ENCODE measurements at places on chromosomes 6 and 20. TPM values are rescaled to one million over a fixed set of nuclear protein-coding genes. Genes with fewer than 3 reads are reported as not detected.

DNA sequence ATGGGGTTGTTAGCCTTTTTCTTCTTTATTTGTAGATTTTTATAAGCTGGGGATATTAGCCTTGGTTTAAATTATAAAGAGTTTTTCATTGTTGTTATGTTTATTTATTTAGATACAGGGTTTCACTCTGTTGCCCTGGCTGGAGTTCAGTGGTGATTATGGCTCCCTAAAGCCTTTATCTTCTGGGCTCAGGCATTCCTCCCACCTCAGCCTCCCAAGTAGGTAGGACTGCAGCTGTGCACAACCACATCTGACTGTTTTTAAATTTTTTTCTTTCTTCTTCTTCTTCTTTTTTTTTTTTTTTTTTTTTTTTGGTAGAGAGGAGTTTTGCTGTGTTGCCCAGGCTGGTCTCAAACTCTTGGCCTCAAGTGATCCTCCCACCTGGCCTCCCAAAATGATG is 80.9 kb downstream of the UBE3D start:
- DNase-seq: no peak

GRCh38 chr20:49615401-49616153 is 47.6 kb upstream of the PTGIS start:
- DNase-seq: peak; percentile 59

The PXDC1 gene
- total RNA-seq: 8.1 TPM

DNA sequence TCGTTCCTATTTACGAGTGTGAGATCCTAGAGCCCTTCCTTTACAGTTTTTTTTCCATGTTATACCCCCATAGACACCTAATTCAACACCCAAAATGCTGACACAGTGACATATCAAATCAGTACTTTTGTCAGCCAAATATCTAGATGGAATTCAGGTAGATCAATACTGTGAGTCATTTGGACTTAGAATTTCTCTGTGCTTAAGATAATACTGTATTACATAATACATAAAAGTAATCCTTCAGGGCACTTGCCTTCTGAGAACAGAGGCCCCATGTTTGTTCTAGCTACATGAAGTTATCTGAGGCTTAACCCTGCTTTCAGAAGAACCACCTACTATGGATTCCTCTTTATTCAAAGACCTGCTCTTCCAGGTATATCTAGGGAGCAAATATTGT is 623.1 kb downstream of the PHF3 start:
- DNase-seq: no peak

DNA sequence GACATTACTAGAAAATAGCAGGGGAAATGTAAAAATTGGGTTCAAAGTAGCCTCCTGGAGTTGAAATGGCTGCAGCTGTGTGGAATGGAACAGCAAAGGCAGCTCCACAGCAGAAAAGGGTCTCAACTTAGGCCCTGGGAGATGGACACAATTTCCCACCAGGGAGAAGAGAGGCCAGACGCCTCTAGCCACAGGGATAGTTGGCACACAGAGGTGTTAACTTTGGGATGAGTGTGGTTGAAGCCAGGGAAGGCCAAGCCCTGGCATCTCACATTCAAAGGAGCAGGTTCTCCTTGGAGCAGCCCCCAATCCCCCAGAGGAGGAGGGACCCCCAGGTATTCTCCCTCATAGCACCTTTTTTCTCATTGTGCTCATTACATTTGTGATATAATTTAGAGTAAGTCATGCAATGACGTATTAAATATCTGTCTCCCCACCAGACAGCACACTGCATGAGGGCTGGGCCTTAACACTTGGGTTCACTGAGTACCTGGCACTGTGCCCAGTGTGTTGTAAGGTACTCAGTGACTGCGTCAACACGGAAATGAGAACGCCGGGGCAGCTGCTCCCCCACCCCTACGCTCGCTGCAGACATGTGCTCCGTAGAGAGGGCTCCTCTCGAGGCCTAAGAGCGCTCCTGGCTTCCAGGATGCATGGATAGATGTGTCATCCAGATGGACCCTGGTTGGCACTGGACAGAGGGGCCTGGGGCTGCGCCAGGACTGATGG is 76.0 kb upstream of the CD93 start:
- peak; percentile 65 for DNase-seq

The SGK2 gene
- 0.23 TPM for total RNA-seq

DNA sequence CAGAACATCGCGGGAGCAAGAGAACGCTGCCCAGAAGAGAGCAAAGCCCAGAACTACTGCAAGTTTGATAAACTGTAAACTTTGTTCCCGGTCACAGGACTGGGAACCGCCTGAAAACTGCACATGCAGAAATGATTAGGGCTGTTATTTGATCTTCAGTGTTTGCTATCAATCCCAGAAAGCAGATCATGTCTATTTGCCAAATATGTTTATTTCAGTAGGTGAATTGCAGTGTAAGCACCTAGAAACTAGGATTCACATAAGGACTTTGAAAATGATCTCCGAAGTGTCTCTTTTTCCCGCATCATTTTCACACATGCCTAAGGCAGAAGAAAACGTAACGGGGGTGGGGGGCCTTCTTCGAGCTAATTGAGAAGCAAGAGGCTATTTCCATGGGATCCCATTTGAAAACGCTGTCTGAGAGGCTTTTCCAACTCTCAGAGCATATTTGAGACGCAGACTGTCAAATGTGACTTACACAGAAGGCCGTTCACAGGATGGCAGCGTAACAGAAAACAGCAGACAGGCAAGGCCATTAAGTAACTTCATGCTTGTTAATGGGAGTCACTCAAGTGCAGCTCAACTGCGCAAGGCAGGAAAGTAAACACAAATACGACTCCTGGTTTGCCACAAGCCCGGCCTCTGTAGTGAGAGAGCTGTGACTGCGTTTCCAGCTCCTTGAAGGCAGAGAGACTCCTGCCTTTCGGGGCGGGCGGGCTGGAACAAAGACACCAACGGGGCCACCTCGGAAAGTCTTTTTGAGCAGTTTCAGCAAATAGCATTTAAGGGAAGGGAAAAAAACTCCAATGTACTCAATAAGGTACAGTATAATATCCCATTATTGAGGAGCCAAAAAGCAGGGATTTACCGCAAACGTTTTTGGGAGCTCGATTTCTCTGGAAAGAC is 144.7 kb upstream of the ZNF217 start:
- DNase-seq: peak; percentile 98

DNA sequence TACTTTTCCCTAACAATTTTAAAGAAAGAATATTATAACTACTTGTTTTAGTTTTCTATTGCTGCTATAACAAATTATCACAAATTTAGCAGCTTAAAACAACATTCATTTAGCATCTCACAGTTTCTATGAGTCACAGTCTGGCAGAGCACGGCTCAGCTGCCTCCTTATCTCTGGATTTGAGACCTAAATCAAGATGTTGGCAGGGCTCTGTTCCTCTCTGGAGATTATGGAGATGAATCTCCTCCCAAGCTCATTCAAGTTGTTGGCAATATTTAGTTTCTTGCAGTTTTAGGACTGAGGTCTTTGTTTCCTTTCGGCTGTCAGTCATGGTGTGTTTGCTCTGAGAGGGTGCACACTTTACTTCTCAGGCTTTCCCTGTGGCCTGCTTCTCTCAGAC is 1065.8 kb upstream of the EYS start:
- DNase-seq: no peak

GRCh38 chr20:52727740-52728456 is 244.3 kb upstream of the TSHZ2 start:
- DNase-seq: no peak

The ECT2L gene
- total RNA-seq: not detected

GRCh38 chr6:169165561-169166300 is 87.9 kb downstream of the THBS2 start:
- DNase-seq: no peak

- peak; percentile 35 for DNase-seq
Measured at GRCh38 chr6:147285087-147285855, 81.1 kb downstream of the STXBP5 start.

- DNase-seq: no peak
Measured at GRCh38 chr20:61173961-61174725, 77.9 kb upstream of the CDH4 start.

The TNF gene
- not detected for total RNA-seq

The EYA4 gene
- total RNA-seq: 36.8 TPM

DNA sequence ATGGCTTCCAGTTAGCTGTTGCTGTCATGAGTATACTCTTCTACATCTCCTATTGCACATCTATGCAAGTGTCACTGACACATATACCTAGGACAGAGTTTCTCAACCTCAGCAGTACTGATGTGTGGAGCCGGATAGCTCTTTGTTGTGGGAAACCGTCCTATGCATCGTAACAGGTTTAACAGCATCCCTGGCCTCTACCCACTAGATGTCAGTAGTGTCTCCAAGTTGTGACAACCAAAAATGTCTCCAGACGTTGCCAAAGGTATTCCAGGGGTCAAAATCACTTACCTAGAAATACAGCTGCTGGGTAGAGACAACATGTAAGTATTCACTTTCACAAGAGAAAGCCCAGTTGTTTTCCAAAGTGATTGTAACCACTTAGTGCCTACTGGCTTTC is 637.6 kb downstream of the RNF144B start:
- peak; percentile 34 for DNase-seq

GRCh38 chr6:41272591-41273240 is 13.8 kb downstream of the TREM1 start:
- DNase-seq: no peak

The TRIM15 gene
- total RNA-seq: 0.08 TPM

DNA sequence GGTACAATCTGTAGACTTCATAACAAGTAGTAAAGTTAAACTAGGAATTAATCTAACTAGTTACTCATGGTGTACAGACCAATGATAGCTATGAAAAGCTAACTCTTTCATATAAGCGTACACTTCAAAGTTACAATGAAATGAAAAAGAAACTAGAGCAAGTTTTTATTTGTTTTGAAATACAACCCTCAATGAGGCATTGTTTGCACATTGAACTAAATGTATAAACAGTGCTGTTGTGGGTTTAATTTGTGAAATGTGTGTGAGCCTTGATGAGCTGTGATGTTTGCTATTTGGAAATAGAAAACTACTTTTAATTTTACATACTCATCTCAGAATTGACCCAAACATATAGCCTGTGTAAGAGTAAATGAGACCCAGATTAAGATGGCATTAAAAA is 11.1 kb upstream of the EYA4 start:
- DNase-seq: no peak

- DNase-seq: no peak
Measured at GRCh38 chr20:28562510-28562898, 2695.0 kb upstream of the DEFB115 start.

DNA sequence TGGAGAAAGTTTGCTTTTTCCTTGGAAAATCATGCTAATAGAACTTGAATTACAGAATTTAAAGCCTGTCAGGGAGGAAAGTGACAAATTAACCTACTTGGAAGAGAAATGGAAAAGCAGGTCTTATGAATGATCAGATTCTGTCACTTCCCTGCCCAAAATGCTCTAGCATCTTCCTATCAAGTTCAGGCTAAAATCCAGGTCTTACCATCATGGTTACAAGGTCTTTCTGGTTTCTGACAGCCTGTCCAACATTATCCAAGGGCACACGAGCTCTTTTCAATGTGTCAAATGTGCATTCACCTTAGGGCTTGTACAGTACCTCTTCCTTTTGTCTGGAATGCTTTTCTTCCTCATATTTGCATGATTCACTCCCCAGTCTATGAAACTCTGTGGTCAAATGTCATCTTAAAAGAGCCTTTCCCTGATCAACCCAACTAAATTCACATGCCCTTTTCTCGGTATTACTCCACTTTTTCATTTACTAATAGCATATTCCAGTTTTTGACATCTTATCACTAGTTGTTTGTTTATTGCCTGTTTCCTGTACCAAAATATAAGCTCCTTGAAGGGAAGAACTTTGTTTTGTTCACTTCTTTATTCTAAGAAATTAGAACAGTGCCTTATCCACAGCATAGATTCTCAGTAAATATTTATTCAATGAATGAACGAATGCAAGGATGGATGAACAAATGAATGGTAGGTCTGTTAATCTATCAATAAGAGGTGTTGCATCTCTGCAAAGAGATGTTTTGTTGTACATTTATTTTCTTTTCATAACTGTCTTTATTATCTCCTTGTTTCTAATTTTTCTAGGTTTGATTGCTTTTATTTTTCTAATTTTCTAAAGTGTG is 139.5 kb downstream of the BCAS1 start:
- DNase-seq: no peak

DNA sequence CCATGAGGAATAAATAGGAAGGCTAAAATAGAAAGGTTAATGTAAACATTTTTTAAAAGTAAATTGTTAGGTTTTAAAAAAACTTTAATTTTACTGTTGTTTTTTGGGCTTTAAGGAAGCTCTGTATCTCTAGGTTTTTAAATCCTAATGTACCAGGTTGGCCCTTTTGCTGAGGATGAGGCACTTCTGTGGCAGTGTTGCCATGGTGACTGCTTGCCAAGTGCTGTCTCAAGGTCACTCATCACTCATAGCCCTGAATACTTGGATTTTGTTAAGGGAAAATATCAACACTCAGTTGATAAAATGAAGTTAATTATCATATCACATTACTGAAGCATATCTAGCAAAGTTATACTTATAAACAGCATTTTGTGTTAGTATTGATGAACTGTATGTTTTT is 50.2 kb downstream of the NCOA3 start:
- DNase-seq: no peak

GRCh38 chr6:39440039-39440426 is 117.5 kb upstream of the KCNK16 start:
- no peak for DNase-seq

The BLOC1S5 gene
- total RNA-seq: 13.3 TPM

- DNase-seq: no peak
Measured at GRCh38 chr6:164825386-164825785, 484.0 kb downstream of the C6orf118 start.

The SS18L1 gene
- total RNA-seq: 68.9 TPM

DNA sequence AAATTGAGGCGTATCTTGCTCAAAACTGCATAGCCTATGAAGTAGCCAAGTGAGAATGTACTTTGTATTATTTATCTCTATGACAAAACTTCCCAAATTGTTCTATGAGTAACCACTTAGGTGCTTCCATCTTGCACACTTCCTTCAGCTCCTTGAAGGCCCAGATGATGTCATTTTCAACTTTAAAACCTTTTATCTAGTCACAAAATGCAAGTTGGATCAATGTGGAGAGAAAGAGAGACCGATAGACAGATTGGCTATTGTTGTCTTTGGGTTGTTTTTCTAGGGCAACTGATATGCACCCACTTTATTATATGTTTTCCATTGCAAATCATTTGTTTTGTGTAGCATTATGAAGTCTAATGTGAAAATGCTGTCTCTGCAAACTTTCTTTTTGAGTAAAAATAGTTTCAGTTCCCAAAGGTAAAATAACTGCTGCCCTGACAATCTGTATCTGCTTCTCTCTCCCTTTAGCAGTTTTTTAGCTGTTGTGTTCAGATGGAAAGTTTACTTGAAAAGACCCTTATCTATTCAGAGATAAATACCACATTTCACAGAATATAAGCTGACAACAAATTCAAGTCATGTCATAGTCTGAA is 73.7 kb upstream of the CITED2 start:
- no peak for DNase-seq

DNA sequence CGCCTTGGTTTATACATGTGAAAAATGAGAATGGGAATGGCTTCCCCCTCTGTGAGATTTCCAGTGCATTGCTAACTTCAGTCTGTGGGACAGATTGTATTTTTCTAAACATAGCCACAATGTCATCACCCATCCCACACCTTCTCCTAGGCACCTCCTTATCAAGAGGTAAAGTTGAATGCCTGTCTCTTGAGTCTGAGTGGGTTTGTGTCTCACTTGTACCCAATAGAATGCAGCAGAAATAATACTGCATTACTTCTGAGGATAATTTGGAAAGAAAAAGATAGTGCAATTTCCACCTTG is 27.9 kb downstream of the RIN2 start:
- no peak for DNase-seq

- peak; percentile 75 for DNase-seq
Measured at GRCh38 chr20:5222919-5223634, 93.7 kb downstream of the PROKR2 start.

The CEP250 gene
- 39.9 TPM for total RNA-seq
